ENCODE measurements at places on chromosomes 2 and 18.
A peak's percentile ranks its signal among the peaks of the same experiment; 100 is the strongest.

DNA sequence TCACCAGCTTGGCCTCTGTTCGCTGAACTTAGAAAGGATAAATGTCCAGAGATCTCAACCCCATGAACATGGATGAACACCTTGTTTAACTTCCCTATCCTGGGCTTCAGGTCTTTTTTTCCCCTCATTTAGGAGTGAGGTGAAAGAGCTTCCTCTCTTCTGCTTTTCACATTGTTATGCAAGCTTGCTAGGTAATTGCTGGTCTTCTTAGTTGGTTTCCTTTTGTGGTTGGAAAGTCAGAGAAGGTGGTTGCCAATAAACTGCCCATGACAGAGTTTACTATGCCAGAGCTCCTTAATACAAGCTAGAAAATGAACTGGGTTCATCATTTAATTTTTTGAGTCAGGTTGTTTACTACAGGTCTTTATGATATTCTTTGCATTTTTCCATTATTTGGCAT lies 16.6 kb downstream of the SLC9A4 start:
- DNase-seq = no peak

GRCh38 chr2:9205963-9206948 lies at the start of gene ASAP2:
TSS of gene ASAP2 (plus strand) at chr2:9206812. CDS start at chr2:9207105, 293 bp downstream.
- no peak for DNase-seq

DNA sequence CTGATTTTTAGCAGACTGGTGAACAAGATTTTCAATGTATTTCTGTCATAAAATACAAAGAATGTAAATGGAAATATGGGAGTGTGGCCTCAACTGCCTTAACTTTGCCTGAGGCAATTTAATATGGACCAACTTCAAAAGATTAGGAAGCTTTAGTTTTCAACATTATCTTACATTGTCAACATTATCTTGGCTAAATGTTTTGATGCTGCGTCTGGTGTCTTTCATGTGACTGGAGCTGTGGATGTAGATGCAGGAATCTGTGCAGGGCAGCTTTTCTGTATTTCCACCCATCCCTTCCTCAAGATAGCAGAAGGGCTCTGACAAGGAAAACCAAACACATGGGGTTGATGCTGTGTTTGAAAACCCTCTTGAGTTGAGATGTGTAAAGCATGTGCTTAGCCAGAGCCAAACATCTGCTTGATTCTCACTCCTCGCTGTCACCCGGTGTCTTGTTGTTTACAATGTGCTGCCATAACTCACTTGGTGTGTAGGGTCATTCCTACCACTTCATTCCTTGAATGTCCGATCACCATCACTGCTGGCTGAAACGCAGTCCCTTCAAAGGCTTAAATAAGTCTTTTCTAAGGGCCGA lies 33.0 kb downstream of the COPS8 start:
- DNase-seq = no peak

GRCh38 chr2:143698888-143699570 lies 569.8 kb downstream of the ARHGAP15 start:
- DNase-seq = no peak

GRCh38 chr2:65528241-65528574 lies 95.8 kb upstream of the SPRED2 start:
- DNase-seq = no peak

GRCh38 chr2:70995426-70995729 lies 705 bp upstream of the TEX261 start:
- peak; percentile 53 for DNase-seq

DNA sequence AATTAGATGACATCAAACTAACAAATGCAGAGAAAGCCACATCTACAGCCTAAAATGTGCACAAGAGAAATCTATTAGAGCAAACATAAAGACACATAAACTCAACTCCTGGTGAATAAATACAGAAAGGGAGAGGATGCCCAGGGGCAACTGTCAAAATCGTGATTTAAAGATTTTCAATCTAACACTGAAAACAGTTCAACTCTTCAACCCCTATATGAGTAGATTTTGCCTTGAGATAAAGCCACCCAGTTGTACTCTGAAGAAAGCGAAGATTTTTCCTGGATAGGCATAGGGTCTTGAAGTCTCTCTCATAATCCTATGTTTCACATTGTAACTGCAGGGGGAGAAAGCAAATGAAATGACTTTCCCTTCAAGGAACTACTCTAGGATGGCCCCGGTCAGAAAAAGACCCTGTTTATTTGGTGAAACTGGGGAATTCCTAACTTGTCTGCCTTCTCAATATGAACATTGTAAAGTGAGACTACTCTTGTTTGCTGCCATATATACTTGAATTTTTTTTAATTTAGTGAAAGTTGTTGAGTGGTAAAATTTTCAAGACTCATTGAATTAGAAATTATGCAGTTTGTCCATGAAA lies 226.7 kb downstream of the ERBB4 start:
- no peak for DNase-seq
